ENCODE measurements at places on chromosomes 1 and 21.

DNA sequence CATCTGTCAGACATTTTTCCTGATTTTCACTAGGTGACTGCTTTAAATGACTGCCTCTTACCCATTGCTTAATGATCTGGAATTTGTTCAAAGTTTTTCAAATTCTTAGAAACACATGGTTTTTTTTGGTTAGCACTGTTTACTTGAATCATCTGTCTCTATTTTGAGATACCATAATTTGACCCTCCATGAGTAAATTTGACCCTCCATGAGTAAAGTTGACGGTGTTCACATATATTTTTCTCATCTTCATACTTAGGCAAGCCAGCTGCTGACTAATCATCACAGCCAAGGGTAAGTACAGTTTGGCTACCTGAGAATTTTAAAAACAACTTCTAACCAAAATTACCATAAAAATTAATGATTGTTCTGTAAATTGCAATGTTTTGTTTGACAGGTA is 586.5 kb downstream of the PTBP2 start:
- DNase-seq, result no peak

GRCh38 chr1:204103431-204103741 is 30.5 kb downstream of the SOX13 start:
- DNase-seq, result no peak

DNA sequence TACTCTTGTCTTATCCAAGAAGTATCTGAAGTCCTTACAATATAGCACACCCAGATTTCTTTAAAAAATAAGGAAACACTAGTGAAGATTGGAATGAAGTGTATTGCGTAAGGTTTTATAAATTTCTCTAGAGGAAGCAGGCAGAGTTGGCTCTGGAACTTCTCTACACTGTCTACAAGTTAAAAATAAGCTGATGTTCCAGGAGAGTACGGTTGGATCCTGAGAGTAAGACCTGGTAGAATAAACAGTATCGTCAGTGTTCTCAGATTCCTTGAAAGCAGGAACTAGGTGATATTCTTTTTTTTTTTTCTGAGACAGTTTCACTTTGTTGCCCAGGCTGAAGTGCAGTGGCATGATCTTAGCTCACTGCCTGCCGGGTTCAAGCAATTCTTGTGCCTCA is 107.9 kb downstream of the USP25 start:
- no peak for DNase-seq

DNA sequence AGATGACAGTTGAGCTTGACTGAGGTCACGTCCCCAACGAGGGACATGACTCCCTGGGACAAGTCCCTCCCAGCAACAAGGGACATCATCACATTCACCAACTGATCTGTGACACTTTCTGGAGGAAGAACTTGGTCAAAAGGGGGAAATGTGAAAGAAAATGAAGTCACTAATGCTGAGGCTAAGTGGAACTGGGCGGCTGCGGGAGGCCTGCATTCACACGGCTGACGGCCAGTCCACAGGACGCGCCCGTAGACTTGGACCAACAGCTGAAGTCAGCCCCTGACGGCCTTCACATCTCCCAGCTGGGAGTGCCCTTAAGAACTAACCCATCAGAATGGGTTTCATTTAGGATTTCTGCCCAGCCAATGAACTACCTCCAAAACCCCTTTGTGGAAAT is 26.6 kb downstream of the POFUT2 start:
- DNase-seq, result no peak

DNA sequence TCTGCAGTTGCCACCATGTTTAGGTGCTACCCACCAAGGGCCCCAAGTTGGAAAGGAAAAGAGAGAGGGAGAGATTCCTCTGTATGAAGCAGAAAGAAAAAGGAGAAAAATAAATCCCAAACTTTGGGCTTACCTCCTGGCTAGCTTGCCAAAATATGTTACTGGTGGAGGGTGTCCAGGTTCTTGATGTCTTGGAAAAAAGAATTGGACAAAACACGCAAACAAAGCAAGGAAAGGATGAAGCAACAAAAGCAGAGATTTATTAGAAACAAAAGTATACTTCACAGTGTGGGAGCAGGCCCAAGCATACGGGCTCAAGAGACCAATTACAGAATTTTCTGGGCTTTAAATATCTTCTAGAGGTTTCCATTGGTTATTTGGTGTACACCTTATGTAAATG is 204.5 kb upstream of the LRRC7 start:
- no peak for DNase-seq

DNA sequence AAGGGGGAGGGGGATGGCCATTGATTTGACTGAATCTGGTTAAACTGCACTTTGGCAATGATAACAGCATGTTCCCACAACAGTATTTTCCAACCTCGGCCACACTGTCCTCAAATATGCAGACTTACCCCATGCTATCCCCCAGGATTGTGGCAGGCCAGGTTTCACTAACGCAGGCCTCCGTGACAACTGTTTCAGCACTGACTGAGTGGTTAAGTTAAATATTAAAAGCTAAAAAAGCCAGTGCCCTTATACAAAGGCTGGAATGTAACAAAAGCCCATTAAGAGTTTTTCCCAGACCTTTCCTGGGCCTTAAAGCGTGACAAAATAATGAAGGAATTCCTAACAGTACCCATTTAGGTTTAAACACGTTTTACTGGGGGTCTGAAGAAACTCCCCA is 202.9 kb downstream of the USP25 start:
- DNase-seq, result no peak

GRCh38 chr1:57061369-57061768 is 95.6 kb upstream of the C8B start:
- DNase-seq, result no peak

DNA sequence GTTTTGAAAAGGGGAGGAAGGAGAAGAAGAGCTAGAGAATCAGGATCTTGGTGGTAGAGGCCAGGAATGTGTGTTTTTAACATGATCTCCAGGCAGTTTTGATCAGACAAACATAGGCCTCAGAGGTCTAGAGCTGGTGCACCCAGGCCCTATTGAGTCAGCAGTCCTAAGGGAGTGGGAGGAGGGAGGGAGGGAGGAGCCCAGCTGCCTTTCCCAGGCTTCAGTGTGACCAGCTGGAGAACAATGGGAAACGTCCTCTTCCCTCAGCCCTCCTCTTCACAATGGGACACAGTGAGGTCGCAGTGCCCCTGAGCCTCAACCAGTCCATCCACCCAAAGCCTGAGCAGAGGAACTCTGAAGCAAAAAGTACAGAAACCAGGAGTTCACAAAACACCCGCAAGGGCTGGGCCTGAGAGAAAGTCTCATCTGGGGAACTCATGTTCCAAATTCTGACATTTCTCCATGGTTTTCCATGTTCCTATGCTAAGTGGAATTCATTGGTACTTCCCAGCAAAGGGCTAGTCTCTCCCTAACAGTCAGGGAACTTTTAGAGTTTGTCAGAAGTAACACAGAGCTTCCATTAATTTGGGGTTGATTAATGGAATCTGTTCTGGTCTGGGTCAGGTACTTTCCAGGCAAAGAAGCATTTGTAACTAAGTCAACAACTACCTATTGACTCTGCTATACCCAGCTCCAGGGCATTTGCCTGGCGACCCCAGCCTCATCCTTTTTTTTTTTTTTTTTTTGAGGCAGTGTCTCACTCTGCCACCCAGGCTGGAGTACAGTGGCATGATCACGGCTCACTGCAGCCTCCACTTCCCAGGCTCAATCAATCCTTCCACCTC is 37.5 kb downstream of the ELAPOR1 start:
- no peak for DNase-seq

DNA sequence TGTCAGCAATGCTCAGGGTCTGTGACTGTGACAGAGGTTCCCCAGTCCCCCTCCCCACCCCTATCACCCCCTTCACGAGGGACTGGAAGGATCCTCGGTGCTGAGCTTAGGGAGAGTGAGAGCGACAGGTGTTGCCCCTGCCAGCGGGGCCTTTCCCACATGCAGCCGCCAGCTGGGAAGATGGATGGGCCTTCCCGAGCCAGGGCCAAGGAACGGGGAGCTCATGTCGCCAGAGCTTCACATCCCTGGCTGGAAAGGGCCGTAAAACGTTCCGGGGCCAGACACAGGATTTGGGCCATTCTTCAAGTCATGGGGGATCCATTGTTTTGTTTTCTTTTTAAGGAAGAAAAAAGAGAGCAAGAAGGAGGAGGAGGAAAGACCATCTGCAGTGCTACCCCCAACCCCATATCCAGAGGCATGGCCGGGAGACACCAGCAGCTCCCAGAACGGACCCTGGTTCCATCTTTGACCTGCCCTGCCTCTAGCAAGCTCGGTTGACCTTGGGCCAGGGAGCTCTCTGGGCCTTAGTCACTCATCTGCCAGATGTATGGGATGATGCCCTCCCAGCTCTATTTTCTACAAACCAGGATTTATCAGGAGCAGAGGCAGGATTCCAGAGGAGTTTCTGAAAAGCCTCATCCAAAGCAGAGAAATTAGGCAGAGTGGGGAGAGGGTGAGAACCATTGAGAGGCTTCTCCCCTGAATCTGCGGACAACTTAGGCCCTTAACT is 54.1 kb downstream of the TAS1R2 start:
- no peak for DNase-seq

DNA sequence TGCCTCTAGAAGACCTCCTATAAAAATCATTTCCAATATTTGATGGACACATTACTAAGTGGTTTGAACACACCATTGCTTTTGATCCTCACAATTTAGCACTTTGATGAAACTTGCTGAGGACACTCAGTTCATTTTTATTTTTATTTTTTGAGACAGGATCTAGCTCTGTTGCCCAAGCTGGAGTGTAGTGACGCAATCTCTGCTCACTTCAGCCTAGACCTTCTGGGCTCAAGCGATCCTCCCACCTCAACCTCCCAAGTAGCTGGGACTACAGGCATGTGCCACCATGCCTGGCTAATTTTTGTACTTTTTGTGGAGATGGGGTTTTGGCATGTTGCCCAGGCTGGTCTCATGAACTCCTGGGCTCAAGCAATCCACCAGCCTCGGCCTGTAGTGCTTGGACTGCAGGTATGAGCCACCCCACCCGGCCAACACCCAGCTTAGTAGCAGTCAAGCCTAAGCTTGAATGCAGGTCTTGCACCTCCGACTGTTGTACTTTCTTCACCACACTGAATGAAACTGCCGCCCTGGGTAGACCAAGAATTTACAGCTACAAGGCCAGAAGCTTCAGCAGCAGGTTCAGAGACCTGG is 24.8 kb upstream of the ATP2B4 start:
- no peak for DNase-seq

DNA sequence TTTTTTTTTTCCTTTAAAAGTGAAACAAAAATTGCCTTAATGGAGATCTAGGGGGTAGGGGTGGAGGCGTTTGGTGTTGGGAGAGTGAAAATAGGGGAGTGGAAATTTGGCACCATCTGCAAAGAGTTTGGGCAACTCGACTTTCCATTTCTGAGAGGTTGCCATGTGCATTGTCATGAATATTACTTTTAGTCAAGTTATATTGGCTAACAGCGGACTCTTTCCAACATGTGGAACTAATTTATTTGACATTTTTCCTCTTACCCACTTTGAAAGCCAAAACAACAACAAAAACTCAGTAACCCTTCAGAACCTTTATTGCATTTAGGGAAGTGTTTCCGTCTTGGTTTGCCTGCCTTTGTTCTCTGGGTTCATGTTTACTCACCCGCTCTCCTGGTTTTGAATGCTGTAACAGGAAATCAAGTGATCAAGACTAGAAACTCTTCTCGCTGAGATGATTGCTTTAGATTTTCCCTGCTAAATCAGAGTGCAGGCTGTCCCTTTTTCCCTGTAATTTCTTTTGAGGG is 70.4 kb downstream of the CACHD1 start:
- no peak for DNase-seq

DNA sequence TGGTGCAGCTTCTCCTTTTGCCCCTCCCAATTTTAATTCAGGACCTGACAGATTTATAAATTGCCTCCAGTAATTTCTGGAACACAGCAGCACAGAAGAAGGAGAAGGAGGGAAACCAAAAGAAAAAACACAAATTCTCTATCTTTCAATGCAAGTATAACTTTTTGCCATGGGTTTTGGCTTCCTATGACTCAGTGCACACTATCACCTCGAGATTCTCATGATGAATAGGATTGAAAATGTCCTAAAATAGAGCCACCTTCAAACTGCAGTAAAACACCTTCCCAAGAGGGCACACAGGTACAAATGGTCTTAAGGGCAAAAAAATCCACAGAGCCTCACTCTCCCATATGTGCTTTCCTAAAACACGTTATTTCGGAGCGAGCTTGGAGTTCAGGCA is 113.6 kb downstream of the HLCS start:
- no peak for DNase-seq

DNA sequence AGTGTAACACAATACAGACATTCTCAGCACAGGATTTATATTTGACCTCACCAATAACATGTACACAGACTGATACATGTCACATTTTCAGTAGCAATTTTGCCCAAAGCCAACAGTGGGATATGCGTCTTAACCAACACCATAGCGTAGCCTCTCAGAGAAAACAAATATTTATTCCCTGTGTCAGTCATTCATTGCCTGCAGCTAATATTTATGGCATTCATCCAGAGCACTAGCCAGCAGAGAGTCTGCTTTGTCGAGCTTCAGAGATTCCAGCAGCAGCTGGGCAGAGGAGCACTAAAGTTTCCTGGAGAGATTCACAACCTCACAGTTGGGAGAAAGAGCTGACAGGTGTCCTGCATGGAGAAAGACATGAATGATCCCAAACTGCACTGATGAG is 400.7 kb upstream of the DAB1 start:
- no peak for DNase-seq

- DNase-seq, result no peak
Observed at GRCh38 chr1:184574588-184574987, 180.1 kb downstream of the EDEM3 start.

GRCh38 chr1:203593723-203594122 is 32.9 kb upstream of the ATP2B4 start:
- DNase-seq, result no peak

DNA sequence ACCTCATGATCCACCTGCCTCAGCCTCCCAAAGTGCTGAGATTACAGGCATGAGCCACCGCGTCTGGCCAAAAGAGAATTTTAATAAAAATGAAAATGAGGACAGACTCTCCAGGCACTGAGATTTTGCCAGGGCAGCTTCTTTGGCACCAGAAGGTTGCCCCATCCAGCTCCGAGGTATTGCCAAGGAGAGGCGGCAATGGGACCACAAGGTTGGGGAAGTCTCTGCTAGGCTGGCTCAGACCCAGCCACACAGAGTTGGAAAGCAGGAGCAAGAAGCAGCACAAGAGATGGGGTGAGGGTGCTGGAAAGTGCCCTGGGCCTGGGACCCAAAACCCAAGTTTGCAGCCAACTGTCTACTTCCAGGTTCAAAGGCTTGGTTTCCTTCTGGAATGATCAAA is 200.9 kb downstream of the HHIPL2 start:
- no peak for DNase-seq

GRCh38 chr1:21297975-21298374 is 7.7 kb upstream of the ECE1 start:
- no peak for DNase-seq
